ENCODE measurements at places on chromosomes 13 and 19.

GRCh38 chr19:18774782-18775444 lies 16.2 kb downstream of the COMP start:
- no peak for DNase-seq

DNA sequence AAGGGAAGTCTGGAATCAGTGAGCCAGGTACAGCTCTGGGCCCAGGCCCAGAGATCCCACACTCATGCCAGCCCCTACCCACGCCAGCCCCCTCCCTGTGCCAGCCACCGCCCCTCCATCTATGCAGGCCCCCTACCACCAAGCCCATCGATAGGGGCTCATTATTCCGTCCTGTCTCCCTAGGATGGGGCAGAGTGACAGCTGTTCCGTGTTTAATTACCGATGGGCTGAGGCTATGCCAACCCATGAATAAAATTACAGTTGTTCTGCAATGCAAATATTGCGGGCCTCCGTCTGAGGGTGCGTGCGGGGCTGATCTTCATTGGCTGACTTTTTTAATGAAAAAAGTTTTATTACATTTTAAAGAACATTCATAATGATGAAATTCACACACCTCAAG lies 35.6 kb upstream of the PEPD start:
- no peak for DNase-seq

DNA sequence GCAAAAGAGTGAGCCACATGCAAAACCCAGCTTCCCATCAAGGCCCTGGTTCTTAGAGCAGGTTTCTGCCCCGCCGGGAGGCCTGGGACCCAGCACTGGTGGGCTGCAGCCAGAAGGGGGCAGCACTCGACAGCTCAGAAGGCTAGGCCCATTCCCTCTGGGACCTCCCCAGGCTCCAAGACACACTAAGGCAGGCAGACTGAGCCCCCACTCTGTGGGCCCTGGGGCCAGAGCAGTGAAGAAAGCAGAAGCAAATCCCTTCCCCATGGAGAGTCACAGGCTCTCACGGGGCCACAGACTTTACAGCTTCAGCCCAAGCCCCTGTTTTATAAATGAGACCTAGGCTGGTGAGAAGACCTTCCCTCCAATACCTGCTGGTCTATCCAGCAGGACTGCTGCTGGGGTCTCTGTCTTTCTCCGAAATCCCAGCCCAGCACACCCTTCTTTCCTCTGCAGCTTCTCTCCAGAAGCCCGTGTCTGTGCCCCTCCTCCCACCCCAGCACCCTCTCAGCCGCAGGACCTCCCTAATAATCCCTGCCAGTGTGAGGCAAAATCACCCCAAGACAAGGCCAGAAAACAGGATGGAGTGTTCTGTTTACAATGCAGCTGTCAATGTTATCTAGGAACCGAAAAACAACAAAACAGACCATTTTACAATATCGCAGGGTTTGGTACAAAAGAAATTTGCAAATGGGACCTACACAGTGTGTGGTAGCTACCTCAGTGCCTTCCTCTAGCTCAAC lies 109.3 kb downstream of the ABCC4 start:
- peak; percentile 74 for DNase-seq

- no peak for DNase-seq
Observed at GRCh38 chr13:48532256-48532505, 699 bp downstream of the RCBTB2 start.

All from pons (tissue), 1 donor.